ENCODE measurements at places on chromosomes 1 and 21.
A peak's percentile ranks its signal among the peaks of the same experiment; 100 is the strongest.

- no peak for DNase-seq
Observed at GRCh38 chr1:37042506-37042905, 8.2 kb upstream of the GRIK3 start.

DNA sequence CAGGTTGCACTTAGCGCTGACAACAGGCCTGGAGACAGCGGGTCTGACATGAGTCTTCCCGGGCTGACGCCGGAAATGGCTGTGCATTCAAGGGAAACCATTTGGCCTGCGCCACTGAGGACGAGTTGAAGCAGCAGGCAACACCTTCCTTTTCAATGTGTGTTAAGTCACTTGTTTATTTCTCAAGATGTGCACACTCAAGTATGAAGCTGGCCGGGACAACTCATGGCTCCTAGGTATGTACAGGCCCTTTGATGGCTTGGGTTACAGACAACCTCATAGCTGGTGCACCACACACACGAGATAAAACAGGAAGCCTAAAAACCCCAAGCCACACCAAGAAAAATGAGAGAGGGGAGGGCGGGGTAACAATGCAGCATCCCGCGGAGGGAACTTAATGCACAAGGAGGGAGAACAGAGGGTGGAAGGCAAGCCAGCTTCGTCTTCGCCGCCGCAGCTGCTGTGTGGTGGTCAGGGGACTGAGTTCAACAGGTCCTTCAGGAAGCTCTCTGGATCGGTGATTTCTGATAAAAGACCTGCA is 118.0 kb upstream of the IFFO2 start:
- DNase-seq = peak; percentile 9

GRCh38 chr21:21241391-21241790 is 243.2 kb downstream of the NCAM2 start:
- no peak for DNase-seq

DNA sequence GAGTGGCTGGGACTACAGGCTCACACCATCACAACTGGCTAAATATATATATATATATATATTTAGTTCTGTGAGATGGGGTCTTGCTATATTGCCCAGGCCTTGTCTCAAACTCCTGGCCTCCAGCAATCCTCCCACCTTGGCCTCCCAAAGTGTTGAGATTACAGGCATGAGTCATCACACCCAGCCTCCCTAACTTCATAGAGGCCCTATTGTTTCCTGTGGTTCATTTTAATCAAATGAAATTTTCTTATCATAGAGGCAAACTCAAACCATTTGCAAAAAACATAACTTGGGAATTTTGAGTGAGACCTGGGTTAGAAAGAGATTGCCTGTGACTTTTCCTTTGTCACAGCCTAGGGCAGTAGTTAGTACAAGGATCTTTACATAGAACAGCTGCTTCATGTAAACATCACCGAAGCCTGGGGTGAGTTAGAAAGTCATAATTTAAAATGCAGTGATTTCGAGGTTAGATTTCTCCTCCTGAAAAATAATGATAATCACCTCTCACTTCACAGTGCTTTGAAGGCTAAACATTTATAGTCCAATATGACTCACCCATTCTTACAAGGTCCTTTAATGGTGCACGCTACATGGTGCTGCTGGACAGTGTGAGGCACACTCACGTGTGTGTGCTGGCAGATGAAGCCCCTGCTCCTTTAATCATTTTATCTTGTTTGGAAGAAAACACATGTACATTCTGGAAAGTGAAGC is 188.9 kb downstream of the RHOU start:
- no peak for DNase-seq

DNA sequence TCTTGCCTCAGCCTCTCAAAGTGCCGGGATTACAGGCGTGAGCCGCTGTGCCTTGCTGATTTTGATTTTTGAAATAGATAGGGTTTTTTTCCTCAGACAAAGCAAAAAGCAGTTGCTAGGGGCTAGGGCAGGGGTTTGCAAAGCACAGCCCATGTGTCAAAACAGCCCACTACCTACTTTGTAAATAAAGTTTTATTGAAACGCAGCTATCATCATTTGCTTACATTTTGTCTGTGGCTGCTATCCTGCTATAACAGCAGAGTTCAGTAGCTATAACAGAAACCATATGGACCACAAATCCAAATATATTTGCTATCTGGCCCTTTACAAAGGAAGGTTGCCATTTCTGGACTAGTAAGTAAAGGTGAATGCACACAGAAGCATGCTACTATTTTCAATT is 44.8 kb downstream of the NUF2 start:
- DNase-seq = no peak

- no peak for DNase-seq
Observed at GRCh38 chr1:219792337-219793021, 135.9 kb downstream of the SLC30A10 start.

DNA sequence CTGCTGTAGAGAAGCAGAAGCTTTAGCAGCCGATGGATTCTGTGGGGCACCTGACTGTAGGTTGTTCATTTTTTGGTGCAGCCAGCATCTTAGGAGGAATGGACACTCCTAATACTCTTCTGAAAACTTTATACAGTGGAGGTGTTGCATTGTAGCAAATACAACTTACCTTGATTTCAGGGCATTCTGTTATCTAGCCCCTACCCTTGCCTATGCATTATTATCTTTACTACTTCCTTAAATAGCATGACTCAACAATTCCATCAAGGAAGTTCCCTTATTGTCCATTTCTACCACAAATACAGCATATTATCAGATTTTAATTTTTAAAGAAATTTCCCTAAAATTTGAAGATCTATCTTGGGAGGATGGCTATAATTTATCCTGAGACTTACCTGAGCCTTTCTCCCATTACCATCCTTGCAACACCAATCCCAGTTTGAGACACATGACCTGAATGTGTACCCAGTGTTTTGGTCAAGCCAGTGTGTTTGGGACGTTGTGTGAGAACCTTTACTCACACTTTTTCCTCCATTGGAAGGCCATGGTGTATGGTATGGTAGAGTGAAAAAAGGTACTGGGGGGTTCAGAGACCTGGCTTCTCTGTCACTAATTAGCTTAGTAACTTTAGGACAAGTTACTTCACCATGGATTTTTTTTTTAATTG is 9.2 kb downstream of the POU2F1 start:
- no peak for DNase-seq

DNA sequence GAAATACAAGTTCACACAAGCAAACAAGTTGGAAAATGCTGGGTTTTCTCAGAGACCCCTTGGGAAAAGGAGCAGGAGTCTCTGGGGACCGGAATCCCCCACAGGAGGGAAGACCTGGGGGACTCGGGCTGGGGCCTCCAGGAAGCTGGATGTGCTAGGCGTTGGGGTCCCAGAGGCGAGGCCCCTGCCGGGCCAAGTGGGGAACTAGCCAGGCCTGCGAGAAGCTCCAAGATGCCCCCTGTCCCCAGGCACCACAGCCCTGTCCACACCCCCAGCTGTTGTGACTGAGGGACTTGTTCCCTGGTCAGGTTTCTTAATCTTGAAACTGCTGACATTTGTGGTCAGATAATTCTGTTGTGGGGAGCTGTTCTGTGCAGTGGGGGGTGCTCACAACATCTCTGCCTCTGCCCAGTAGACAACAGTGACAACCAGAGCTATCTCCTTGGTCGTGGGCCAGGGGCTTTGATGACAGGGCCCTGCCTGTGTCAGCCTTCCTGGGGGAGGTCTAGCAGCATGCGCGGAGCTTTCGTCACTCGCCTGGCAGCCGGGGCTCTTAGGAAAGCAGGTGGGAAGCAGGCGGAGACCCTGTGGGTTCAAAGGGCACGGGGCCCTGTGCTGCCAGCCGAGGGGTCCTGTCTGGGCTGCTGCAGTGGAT is 126.4 kb upstream of the ARHGEF16 start:
- no peak for DNase-seq

GRCh38 chr1:33021567-33022431 is 14.9 kb downstream of the AK2 start:
- DNase-seq = no peak

- no peak for DNase-seq
Observed at GRCh38 chr1:11518016-11518701, 39.2 kb downstream of the DISP3 start.

- no peak for DNase-seq
Observed at GRCh38 chr1:2966449-2967328, 54.6 kb upstream of the ACTRT2 start.

- no peak for DNase-seq
Observed at GRCh38 chr1:244974106-244974505, 109.8 kb upstream of the HNRNPU start.

DNA sequence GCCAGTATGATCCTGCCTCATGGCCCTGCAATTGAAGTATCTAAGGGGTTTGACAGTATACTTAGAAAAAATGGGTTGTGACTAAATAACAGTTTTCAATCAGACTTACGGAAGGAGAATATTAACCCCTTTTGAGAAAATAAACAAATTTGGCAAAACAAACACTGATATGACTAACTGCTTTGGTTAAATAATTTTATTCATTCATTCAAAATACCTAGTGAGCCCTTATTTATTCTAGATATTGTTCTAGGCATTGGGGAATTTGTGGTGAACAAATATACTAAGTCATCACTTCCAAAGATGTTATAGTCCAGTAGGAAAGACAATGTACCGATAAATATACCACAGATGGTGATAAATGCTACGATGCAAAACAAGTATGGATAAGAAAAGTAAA is 358.7 kb downstream of the TGFB2 start:
- no peak for DNase-seq

DNA sequence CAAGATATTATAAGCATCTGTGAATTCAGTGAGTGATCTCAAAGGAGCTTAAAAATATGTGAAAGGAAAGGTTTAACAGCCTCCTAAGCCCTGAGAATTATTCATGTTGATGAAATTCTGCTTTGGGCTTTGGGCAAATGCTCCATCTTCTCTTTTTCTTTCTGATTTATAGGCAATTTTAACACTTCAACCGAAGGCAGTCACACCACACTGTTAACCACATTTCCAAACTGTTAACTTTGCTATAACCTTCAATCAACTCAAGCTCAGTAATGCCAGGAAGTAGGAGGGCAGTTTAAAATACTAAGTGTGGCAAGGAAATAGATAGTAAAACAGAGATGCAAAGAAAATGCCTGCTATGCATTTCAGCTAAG is 54.4 kb upstream of the NEK7 start:
- DNase-seq = no peak

GRCh38 chr1:15703562-15703961 is 19.4 kb downstream of the PLEKHM2 start:
- no peak for DNase-seq

DNA sequence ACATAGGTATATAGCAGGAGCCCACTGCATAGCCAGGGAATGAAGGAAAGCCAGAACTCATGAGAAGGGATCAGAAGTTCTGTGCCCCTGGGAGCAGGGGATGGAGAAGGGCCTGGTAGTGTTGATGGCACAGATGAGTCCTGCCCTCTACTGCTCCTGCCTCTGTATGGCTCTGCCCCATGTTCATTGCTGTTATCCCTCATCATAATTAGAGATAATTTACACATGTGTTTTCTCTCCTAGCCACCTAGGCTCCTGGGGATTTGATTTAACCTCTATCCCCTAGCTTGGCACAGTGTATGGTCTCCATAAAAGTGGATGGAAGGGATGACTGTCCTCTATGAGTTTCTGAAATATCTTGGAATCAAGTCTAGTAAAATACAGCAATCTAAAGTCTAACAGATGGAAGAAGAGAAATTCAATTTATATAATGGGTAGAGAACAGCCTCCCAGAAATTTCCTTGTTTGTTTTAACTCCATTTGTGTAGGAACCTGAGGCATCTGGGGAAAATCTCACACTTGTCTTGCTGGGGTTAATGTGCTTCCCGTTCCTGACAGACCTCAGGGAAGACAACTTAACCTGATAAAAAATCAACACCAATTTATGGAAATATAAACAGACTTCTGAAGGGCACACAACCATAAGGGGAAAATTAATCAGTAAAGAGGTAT is 393.8 kb downstream of the HHAT start:
- DNase-seq = no peak

GRCh38 chr21:44959376-44960091 is 19.7 kb downstream of the SLX9 start:
- no peak for DNase-seq

DNA sequence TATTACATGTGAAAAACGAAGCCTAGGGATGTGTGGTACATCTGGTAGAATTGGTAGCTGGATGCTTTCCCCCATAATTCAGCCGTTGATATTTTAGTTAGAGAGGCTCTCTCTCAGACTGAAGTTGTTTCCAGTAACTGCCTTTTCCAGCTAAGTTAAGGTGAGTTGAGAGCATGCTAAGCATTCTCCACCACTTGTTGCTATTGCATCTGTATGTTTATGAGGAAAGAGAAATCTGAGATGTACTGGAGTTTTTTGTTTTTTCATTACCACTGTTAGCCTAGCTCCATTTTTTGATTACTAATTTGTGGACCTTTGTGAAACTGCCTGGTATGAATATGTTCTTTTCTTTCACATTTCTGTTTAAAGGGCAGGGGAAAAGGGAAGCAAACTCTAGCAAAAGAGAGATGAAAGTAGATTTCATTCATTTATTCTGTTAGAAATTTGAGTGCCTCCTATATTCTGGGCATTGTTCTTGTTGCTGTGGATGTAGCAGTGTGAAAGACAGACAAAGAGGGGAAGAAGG is 189.9 kb upstream of the CACYBP start:
- DNase-seq = no peak

- peak; percentile 62 for DNase-seq
Observed at GRCh38 chr1:40849801-40850592, 12.2 kb downstream of the CITED4 start.

GRCh38 chr1:153697191-153698019 is 18.9 kb downstream of the NPR1 start:
- DNase-seq = no peak

DNA sequence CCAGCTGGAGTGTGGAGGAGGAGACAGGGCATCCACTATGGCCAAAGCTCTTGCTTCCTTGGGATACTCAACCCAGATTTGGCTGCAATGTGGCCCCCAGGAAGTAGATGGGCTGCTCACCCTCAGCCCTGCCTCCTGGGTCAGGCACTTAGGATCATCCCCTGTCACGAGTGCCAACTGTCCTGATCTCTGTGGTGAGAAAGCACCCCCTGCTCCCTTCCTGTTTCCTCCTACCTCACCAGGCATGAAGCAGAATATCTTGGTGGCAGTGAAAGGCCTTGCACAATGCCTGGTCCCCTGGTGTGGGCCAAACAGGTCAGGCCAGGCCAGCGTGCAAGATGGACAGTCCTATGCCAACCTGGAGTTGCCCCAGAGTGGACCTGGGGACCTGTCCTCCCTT is 211.7 kb downstream of the GRIK3 start:
- no peak for DNase-seq

DNA sequence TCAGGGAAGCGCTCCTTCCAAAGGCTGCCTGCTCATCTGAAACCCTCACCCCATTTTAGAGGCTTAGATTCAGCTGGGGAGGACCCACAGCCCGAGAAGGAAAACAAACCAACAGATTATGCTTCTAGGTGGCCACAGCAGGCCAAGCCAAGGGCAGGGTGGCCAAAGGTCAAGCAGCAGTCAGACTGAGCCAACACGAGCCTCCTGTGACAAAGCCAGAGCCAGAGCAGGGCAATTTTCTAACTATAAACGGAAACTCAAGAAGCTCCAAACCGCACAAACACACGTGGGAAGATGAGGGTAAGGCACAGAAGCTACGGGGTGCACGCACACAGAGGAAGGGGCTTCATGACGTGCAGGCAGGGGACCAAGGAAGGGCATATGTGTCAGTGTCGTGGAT is 64.1 kb downstream of the PLEKHA6 start:
- no peak for DNase-seq
